Ureter (tissue), 1 donor: ENCODE measurements at places on chromosomes 5 and 9. TPM values are rescaled to one million over a fixed set of nuclear protein-coding genes. Genes with fewer than 3 reads are reported as not detected.

DNA sequence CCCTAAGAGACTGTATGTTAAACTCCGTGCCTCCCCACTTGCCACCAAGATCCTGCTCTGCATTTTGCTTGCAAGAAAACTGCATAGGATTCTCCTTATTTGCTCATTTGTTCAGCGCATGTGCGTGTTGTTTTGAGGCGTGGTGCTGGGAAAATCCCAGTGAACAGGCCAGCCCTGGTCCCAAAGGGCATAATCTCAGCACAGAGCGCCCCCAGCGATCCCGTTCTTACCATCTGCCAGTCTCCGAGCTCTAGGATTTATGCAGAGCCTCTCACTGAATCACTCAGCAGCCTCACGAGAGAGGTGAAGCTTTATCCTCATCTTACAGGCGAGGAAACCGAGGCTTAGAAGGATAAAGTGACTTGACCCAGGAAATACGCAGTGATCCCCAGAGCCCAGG, 11.5 kb downstream of the PRRX2 start:
- DNase-seq = no peak

DNA sequence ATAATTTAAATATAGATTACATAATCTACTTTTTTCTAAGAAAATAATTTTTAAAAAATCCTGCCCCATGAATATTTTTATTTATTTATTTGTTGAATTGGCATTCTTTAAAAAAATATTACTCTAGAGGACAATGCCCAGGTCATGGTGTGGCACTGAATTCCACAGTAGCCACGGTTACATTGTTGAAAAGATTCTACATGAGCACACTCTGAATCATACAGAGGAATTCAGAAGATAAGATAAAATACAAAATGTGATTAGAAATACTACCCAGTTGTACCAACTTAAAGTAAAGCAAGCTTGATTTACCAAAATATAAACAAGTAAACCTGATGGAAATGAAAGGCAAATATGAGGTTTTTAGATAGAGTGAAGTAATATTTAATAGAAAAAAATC, 183.7 kb downstream of the HCN1 start:
- no peak for DNase-seq

DNA sequence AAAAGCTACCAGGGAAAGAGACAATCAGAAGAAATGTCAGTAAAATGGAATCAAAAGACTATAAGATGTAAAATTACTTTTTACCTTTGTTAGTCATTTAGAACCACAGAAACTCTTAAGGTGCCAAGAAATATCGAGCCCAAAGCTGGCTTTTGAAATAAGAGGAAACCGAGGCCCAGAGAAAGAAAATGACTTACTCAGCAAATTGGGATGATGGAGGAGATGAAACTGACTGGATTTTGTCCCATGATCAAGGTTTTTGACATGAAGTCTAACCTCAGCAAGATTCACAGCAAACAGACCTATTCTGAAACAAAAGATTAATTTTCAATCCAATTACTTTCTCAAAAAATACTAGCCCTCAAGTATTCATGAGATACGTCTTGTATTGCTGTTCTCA, 696.2 kb upstream of the WWC1 start:
- DNase-seq = no peak

DNA sequence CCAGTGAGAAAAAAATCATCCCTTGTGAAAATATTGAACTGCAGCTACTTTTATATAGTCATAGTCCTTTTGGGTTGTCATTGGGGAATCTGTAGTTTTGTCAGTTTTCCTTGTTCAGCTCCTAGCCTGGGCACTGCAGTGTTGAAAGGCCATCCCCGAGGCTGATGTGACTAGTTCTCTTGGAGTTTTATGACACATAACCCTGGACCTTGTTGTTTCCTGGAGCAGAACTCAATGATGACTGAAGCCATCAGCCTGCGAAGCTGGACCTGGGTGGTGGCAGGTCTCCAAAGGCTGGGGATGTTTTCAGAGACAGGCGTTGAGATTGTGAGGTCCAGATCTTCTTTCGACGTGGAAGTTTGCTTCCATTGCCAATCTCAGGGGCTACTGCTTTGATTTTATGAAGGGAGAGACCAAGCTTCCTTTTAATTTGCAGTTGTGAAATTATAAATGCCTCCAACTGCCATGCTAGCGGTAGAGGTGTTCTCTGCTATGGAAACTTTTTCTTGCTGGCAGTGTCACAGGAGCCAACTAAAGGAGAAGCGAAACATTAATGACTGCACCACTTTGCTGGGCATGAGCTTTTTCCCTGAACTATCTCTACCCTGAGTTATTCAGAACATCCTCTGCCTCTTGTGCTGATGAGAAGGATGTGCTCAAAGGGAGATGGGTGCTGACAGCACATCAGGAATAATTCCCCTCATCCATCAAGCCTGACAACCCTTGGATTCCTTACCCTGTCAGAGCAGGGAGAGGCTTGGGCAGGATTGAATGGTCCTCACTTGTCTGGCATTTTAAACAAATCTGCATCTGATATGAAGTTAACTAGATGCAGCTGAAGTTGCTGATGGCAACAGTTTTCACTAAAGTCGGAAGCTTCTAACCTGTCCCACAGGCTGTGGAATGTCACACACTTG, 209.6 kb downstream of the MAST4 start:
- DNase-seq = no peak

GRCh38 chr9:37965116-37965515, 61.2 kb upstream of the SLC25A51 start:
- no peak for DNase-seq

GRCh38 chr9:100066539-100066938, 32.3 kb downstream of the ERP44 start:
- no peak for DNase-seq

GRCh38 chr5:180399401-180400215, 46.5 kb upstream of the GFPT2 start:
- no peak for DNase-seq

DNA sequence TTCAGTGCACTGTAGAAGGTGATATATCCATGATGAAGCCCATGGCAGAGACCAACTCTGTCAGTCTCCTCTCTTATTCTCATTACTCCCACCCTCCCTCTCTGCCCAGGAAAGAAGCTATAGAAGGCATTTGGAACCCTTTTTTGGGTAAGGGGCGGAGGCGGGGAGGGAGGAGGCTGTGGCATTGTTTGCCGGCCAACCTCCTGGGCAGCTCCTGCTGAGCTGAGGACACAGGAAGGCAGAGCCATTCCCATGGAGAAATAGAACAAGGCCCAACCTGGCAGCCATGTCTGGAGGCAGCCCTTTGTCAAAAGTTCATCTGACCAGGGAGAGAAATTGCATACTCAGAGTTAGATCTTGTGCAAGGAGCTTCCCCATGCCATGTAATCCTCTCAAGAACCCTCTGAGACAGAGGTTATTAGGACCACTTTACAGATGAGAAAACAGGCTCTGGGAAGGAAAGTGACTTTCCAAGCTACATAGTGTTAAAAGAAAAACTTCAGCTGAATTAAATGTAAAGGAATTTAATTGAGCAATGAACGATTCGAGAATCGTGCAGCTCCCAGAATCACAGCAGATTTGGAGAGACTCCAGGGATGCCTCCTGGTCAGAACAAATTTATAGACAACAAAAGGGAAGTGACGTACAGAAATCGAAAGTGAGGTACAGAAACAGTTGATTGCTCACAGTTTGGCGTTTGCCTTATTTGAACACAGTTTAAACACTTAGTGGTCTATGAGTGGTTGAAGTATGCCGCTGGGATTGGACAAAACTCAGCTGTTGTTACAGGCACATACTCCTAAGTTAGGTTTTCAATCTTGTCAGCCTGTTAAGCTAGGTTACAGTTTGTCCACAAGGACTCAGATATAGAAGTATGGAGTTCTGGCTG, 158.6 kb downstream of the MELK start:
- no peak for DNase-seq

- DNase-seq = no peak
Observed at GRCh38 chr9:84054341-84055010, 73.9 kb downstream of the RMI1 start.

DNA sequence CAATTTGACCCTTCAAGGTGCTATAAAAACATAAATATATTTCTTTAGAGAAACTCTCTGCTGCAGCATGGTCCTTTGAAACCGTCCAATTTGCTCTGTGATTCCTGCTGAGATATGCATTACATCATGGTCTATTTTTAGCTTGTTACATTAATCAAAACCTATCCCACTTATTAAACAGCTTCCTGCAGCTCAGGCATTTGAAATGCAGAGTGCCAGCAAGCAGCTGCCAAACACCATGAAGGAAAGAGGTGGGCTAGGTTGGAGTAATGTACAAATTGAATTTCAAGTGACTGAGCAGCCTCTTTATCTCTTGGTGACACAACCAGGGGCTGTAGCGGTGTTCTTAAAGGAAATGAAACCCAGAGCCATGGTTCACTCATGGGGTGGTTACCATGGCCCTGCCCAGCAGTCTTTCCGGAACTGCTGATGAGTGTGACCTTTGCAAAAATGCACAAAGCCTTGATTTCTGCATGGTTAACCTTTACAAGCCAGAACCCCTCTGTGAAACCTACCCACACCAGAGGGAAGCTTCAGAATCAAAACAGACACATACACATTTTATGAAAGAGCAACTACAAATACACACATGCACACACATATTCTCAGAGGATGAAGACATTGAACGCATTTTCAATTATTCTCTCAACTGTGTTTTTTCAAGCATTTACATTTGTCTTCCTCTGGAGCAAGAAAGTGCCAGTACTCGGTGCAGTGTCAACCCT, 155.8 kb upstream of the ZNF608 start:
- DNase-seq = no peak

DNA sequence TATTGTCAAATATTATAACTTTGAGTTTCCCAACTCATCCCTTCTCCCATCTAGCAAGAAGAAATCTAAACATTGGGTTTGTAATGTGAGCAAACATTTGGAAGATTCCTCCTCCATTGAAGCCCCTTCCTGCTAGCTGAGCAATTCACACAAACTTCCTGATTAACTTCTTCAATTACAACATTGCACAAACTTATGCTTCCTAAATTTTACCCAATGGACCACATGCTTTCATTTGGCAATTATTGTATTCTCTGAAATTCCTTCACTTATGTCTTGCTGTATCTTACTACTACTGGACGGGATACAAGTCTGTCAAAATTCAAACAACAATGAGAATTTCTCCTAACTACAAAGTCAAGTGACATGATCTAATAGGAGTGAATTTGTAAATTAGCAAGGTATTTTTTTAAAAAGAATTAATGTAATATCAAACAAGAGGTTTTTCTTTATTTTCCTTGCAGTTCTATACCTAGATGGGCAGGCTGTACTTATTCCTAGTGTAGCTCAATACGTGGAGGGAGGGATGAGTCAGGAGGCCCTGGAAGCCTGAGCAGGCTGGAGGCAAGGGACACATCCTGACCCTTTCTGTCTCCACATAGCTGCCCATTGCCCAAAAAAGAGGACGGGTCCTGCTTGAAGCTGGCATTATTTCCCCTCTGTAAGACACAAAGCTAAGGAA, 11.8 kb upstream of the IFNW1 start:
- no peak for DNase-seq

DNA sequence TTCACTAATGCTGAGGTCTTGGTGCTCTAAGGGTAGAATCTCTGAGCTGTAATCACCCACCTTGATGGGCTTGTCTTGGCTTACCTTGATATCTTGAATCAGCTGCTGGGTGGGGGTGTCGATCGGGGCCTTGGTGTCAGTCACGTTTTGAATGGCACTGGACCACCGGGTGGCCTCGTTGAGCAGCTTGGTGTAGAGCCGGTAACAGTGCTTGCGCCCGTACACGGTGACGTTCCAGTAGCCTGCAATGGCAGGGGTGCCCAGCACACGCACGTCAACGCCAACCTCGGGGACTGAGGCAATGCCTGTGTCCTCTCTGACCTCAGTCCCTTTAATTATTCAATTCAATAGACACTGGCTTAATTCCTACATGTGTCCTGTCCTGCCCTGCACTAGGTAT, 63.1 kb upstream of the RETREG1 start:
- DNase-seq = no peak

- DNase-seq = no peak
Observed at GRCh38 chr9:13971966-13972655, 341.8 kb downstream of the NFIB start.

GRCh38 chr5:112625689-112626438, 111.8 kb upstream of the APC start:
- DNase-seq = no peak

Gene SPATA31A3
- not detected for total RNA-seq

Gene DMRTA1
- total RNA-seq = 0.99 TPM

Gene ACTBL2
- not detected for total RNA-seq

Gene ANKRD20A1
- 4.4 TPM for total RNA-seq

Gene ASS1
- 271 TPM for total RNA-seq

Gene PKN3
- total RNA-seq = 11.1 TPM

Gene DRD1
- total RNA-seq = 2.9 TPM
